ENCODE measurements at places on chromosomes 13 and 19. TPM values are rescaled to one million over a fixed set of nuclear protein-coding genes. Genes with fewer than 3 reads are reported as not detected.

The ZNF845 gene
- 13.1 TPM for total RNA-seq

The LRRC63 gene
- 1.5 TPM for total RNA-seq

The NTN5 gene
- 2.3 TPM for total RNA-seq

DNA sequence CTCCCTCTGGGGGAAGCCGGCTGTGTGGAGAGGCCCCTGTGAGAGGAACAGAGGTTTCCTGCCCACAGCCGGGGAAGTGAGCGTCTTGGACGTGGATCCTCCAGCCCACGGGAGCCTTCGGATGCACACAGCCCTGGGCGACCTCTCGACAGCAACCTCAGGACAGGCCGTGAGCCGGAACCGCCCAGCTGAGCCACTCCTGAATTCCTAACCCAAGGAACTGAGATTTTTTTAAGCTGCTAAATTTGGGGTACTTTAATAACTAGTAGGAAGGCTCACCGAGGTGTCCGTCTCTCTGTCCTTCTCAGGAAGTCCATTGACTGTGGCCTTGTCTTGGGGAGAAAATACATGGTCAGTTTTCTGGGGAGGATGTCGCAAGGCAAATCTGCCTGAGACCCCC is 9.1 kb downstream of the LAIR1 start:
- H3K4me3 ChIP-seq: no peak overlapping the region
- H3K27me3 ChIP-seq: peaks cover 2% of the 10 kb centered on the region
- no peak overlapping the region for H3K27ac ChIP-seq
- H3K4me1 ChIP-seq: peaks cover 10% of the 10 kb centered on the region
- DNase-seq: no peak
- H3K36me3 ChIP-seq: peaks cover 21% of the 10 kb centered on the region

The RNF225 gene
- 0.83 TPM for total RNA-seq

- H3K27ac ChIP-seq: no peak overlapping the region
- no peak for DNase-seq
- peaks cover 17% of the 10 kb centered on the region for H3K4me1 ChIP-seq
Observed at GRCh38 chr19:38730731-38731589, 13.3 kb downstream of the CAPN12 start.

DNA sequence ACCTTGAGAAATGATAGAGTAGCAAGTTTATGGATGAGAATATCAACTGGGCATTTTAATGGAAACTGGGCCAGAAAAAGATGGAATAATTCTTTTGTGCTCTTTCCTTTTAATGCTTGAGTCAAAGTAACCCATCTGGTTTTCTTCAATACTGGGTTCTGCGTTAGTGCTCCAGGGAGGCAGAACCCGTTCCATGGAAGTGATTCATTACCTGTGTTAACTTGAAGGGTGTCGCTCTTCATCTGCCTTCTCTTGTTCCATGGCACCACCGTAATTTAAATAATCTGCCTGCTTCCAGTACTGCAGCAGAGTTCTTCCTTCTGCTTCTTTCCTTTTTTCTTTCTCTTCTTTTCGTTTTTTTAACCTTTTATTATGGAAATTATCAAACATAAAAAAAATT is 14.7 kb upstream of the USP12 start:
- H3K4me3 ChIP-seq: no peak overlapping the region
- no peak for DNase-seq
- no peaks in the 10 kb centered on the region for H3K36me3 ChIP-seq
- H3K4me1 ChIP-seq: no peaks in the 10 kb centered on the region
- no peak overlapping the region for H3K27ac ChIP-seq

- H3K27me3 ChIP-seq: peaks cover 9% of the 10 kb centered on the region
- no peaks in the 10 kb centered on the region for H3K36me3 ChIP-seq
- H3K27ac ChIP-seq: no peak overlapping the region
- H3K4me3 ChIP-seq: no peak overlapping the region
Observed at GRCh38 chr19:42306646-42307045, 4.2 kb upstream of the PAFAH1B3 start.

DNA sequence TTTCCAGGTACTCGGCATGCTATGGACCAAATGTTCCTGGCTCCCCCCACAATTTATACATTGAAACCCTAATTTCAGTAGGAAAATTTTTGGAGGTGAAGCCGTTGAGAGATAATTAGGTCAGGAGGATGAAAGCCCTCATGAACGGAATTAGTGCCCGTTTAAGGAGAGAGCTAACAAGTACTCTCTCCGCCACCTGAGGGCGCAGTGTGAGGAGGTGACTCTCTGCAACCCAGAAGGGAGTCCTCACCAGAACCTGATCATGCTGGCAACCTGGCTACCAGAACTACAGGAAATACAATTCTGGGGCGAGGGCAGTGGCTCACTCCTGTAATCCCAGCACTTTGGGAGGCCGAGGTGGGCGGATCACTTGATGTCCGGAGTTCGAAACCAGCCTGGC is 397.8 kb downstream of the SLITRK5 start:
- H3K36me3 ChIP-seq: no peaks in the 10 kb centered on the region
- no peak for DNase-seq
- H3K27me3 ChIP-seq: no peaks in the 10 kb centered on the region
- no peaks in the 10 kb centered on the region for H3K4me1 ChIP-seq
- no peak overlapping the region for H3K27ac ChIP-seq
